ENCODE measurements at places on chromosomes 1 and 21. TPM values are rescaled to one million over a fixed set of nuclear protein-coding genes. Genes with fewer than 3 reads are reported as not detected.

- no peaks in the 10 kb centered on the region for H3K27me3 ChIP-seq
- no peak for DNase-seq
- no peaks in the 10 kb centered on the region for H3K36me3 ChIP-seq
- no peak overlapping the region for H3K4me3 ChIP-seq
- peak overlapping the region; percentile 75 for H3K27ac ChIP-seq
Measured at GRCh38 chr1:239816081-239816782, 275.5 kb upstream of the FMN2 start.

The IL20 gene
- total RNA-seq: not detected

The FAM167B gene
- total RNA-seq: 0.64 TPM

GRCh38 chr1:153465811-153466636 lies 5.6 kb upstream of the S100A7 start:
- no peak for DNase-seq
- no peak overlapping the region for H3K4me3 ChIP-seq
- H3K27ac ChIP-seq: no peak overlapping the region
- H3K27me3 ChIP-seq: no peaks in the 10 kb centered on the region
- H3K4me1 ChIP-seq: no peaks in the 10 kb centered on the region

The SLC2A5 gene
- 2.3 TPM for total RNA-seq

GRCh38 chr1:18703041-18703621 lies 72.5 kb downstream of the PAX7 start:
- H3K4me1 ChIP-seq: no peaks in the 10 kb centered on the region
- H3K36me3 ChIP-seq: no peaks in the 10 kb centered on the region
- no peaks in the 10 kb centered on the region for H3K27me3 ChIP-seq
- no peak for DNase-seq

GRCh38 chr1:209600541-209600940 lies 17.0 kb downstream of the CAMK1G start:
- no peaks in the 10 kb centered on the region for H3K36me3 ChIP-seq
- H3K27me3 ChIP-seq: no peaks in the 10 kb centered on the region
- no peak overlapping the region for H3K27ac ChIP-seq
- H3K4me3 ChIP-seq: no peak overlapping the region
- DNase-seq: no peak
- H3K4me1 ChIP-seq: no peaks in the 10 kb centered on the region

The NEK2 gene
- 1.8 TPM for total RNA-seq

DNA sequence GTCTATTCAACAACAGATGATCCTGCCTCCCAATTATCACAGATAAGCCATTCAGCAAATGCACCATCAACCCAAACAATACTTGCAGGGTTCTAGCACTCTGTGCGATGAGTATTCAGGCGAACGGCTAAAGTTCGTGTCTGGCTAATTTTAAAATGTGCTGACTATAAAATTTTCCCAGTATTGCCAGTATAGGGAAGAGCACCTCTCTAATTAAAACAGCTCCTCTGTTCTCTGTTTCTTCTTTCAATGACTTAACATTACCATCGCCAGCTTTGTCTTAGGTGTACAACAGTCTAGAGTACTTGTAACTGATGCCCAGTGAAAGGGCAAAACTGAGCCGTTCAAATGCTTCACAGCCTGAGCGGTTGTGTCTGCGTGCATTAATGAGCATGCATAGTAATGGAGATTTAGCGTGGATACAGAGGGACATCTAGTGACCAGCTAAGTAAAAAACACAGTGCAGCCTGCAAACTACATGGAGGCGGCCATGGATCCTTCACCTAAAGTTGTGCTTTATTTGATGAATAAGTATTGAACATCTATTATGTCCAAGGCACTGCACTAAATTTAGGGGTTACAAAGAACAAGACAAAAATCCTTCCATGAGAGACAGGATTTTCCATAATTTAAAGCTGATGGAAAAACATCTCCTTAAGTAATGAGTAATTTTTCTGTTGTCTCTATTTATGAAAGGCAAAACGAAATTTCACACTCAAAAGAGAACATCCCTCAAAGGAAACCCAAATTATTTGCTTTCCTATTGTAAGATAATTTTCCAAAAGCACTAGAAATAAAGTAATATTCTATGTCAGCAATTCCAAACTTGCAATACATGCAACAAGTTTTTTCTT lies 120.0 kb downstream of the SETD4 start:
- no peaks in the 10 kb centered on the region for H3K36me3 ChIP-seq
- no peak overlapping the region for H3K27ac ChIP-seq
- DNase-seq: no peak
- no peaks in the 10 kb centered on the region for H3K4me1 ChIP-seq
- H3K27me3 ChIP-seq: no peaks in the 10 kb centered on the region
- H3K4me3 ChIP-seq: no peak overlapping the region

The AADACL3 gene
- total RNA-seq: not detected

GRCh38 chr1:89587729-89588161 lies 45.2 kb upstream of the LRRC8C start:
- H3K4me1 ChIP-seq: no peaks in the 10 kb centered on the region
- no peak overlapping the region for H3K4me3 ChIP-seq
- H3K36me3 ChIP-seq: no peaks in the 10 kb centered on the region
- H3K27ac ChIP-seq: no peak overlapping the region

DNA sequence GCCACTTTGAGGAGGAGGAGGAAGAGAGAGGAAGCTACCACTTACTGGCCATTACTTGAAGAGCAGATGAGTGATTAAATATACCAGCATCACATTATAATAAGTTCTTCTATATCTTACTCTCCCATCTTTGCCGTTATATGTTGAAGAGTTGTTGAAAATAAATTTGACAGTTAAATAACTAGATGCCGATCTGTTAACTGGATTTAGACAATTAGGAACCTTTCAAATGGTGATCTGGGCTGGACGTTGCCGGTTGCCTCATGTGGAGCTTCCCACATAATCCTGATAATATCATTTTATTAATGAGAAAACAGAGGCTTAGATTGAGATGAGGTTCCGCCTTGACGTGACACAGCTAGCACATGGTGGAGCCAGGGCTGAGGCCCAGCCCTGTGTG lies 147.0 kb downstream of the SDCCAG8 start:
- no peak overlapping the region for H3K4me3 ChIP-seq
- H3K4me1 ChIP-seq: no peaks in the 10 kb centered on the region
- H3K27ac ChIP-seq: no peak overlapping the region
- no peaks in the 10 kb centered on the region for H3K27me3 ChIP-seq

The NLRP3 gene
- 0.66 TPM for total RNA-seq

DNA sequence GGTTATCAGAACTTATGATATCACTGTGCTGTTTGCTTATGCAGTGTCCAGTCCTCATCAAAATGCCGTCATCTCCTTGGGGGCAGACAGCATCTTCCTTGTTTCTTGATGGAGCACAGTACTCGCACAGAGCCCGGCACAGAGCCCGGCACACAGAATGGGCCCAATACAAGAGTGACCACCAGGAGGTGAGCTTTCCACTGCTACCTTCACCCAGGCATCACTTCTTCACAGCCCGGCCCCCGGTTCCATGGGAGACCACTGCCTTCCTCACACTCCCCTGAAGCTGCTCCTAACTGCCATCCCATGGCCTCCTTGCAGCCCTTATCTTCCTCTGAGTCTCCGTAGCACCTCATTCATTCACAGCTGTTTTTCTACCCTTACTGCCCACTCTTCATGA lies 94.0 kb downstream of the TNR start:
- H3K4me1 ChIP-seq: no peaks in the 10 kb centered on the region
- no peak overlapping the region for H3K27ac ChIP-seq
- H3K4me3 ChIP-seq: no peak overlapping the region
- no peaks in the 10 kb centered on the region for H3K36me3 ChIP-seq

Measured in breast epithelium (tissue), 4 donors.